ENCODE measurements at places on chromosomes 11 and 22.

DNA sequence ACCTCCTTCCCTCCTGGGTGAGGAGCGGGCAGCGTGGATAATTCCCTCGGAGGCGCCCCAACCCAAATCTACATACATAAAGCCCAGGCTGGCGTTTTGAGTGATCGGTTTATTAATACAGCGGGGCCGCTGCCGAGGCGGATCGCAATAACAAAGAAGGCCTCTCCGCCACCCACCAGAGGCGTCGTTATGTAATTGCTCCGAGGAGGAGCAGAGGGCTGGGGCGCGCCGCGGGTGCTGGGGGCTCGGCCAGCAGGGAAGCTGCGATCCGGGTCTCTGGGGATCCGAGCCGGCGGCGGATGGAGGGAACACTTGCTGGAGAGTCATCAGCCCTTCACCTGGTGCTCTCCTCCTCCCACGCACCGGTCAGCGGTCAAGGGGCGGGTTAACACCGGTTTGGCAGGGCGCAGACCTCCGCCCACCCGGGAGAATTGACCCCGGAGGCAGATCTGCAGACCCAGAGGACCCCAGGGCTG is 6.4 kb upstream of the TP53I11 start:
- no peak for DNase-seq

DNA sequence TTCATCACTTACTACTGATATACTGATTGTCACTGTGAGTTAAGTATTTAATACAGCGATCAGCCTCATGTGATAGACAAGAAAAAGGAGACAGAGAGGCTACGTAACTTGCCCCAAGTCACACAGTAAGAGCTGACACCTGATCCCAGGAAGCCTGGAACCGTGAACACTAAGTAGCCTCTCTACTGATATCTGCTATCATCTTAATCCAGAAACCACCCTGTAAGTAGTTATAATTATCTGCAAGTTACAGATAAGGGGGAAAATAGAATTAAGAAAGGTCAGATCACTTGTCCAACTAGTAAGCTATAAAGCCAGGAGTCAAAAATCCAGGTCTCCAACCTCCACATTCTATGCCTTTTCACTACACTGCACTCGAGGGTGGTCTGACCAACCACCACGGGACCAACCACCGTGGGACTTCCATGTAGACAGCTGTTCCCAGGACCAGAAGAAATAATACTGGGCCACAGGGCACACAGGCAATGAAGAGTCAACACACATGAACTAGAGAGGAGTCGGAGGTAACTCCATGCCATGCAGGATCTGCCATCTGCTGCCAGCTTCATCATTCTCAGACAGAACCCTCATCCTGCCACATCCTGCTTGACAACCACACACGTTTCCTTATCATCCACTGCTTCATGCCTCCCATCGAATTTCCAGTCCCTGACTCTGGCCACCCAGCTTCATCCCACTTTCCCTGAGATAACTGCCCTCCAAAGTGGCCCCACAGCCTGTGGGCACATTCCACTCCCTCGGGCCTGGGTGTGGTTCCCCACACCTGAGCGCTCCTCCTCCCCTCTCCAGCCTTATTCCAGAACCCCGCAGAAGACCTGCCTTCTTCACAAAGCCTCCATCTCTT is 58.6 kb downstream of the MICAL3 start:
- DNase-seq = no peak

GRCh38 chr11:27395556-27396258 is 32.7 kb upstream of the CCDC34 start:
- no peak for DNase-seq

GRCh38 chr22:39593066-39593930 is 22.7 kb downstream of the CACNA1I start:
- no peak for DNase-seq

GRCh38 chr11:103907548-103908455 is 128.6 kb upstream of the DDI1 start:
- no peak for DNase-seq

All from cortex of kidney (tissue), 1 donor.